KG1 (cell line): ENCODE measurements at places on chromosomes 12 and 14.

DNA sequence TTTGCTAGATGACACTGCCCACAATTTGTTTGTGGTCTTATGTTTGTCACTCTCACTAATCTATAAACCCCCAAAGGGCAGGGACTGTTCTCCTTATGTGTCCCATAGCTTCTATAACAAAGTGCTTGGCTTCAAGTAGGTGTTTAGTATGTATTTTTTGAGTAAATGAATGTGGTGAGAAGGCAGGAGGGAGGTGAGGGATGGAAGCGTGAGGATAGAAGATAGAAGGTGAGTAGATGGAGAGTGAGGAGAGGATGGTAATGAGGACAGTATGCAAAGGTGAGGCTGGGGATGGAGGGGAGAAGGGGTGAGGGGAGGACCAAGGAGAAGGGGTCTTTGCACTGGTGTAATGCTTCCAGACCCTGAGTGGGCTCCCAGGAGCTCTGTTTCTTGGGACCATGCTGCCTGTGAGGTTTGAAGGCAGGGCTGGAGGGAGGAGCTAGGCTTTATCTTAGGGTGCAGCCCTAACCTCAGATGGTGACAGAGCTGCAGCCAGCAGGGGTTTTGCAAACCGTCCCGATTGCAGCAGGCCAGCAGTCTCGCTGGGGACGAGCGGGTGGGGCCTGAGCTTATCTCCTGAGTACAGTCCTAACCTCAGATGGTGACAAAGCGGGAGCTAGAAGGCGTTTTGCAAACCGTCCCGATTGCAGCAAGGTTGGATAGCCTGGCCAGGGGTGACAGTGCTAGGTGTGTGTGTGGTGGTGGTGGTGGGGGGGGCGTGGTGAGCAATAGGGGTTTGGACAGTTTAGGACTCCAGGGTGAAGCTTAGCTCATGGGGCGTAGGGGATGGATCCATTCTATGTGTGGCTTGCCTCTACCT lies 6.5 kb downstream of the CEBPE start:
- no peak for DNase-seq

- DNase-seq, result no peak
These were observed 9.0 kb upstream of the KRT71 start for GRCh38 chr12:52561880-52562449.

DNA sequence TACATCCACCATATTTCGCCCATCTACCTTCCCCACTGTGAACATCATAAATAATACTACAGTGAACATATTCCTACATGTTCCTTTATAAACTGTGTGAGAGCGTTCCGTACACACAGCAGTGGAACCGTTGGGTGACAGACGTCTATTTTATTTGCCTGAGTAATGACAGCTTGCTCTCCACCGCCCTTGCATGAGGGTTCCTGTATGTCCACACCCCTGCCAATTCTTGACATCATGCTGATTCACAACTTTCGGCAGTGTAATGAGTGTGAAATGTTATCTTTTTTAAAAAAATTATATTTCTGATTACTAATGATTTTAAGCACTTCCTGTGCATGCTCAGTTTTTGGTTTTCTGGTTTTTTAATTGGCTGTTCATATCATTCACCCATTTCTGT lies 4.3 kb upstream of the RAD52 start:
- DNase-seq, result no peak

DNA sequence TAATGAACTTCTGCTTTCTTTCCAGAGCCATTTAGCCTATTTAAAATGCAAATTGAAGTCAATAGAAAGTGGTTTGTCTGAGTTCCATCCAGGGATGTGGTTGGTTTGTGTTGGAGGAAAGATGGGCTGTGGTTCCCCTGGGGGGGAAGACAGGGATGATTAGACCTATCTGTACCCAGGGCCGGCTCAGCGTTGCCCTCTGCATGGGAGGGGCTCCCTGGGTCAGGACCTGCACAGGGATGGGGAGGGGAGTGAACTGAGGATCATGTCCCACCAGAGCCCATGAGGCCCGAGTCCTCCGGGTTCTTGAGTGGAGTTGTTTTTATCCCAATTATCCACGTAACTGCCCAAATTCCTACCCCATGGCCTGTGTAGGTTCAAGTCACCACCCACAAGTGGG lies 76.9 kb upstream of the SFSWAP start:
- DNase-seq, result no peak

GRCh38 chr12:51593539-51593938 lies 2.5 kb downstream of the SCN8A start:
- DNase-seq, result no peak

DNA sequence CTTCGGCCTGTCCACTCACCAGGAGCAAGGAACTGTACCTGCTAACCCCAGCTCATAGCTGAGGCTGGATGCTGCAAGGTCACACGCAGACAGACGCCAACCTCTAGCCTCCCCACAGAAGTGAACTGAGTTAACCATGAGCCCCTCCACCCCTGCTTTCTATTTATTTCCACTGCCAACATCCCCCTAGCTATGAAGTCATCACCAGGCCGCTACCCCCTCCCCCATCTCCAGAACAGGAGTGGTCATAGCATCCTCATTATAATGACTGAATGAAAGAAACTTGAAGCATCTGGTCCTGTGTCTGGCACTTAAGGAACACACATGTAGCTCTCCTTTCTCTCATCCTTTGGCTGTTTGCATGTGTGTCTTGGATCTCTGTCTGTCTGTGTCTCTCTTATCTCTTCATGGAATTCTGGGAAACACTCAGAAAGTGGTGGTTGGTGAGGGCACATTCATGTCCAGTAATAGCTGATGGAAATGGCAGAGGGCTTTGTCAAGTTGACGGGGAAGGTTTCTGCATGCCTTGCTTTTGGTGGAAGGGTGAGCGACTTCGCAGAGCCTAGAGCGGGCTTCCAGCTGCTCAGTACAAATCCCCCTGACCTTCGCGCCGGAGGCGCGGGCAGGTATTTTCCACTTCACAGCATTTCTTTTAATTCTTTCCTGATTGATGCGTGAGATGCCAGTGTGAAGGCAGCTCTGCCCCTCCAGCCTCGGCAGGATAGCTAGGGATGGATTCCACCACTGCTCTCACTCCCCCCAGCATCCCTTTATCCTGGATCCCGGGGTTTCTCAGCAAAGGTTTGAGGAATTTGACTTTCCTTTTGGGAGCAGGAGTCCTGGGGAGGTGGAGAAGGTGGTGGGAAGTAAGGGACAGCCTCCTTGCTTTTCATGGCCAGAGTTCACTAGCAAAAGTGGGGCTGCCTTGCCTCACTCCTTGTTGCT lies 198.2 kb downstream of the CHST11 start:
- no peak for DNase-seq

DNA sequence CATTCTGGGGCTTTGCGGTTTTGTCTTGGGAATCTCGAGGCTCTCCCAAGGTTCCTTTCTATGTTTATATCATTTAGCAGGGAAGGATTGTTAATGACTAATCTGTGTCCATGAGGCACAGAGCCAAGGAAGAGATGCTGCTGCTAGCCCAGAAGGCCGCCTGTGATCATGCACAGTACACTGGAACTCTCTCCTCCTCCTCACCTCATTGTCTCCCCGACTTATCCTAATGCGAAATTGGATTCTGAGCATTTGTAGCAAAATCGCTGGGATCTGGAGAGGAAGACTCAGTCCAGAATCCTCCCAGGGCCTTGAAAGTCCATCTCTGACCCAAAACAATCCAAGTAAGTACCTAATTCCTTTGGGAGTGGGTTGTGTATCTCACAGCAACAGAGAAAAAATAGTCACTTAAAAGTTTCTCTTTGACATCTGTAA lies at the start of gene NR1H4:
Gene NR1H4 (plus strand): TSS at position 151 of the 435 bp plus-strand sequence. CDS start 19,458 bp downstream, outside the sequence.
- no peak for DNase-seq

DNA sequence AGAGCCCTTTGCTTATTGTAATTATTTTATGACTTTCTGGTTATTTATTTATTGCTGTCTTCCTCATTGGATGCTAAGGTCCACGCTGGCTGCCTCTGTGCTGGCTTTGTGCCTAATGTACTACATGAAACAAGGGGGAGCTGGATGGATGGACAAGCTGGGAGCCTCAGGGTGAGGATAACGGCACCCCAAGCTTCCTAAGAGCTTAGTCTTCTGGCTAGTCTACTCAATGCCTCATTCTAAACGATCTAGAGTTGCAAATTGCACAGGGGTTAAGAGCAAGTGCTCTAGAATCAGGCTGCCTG lies 172.0 kb downstream of the CHST11 start:
- DNase-seq, result no peak

DNA sequence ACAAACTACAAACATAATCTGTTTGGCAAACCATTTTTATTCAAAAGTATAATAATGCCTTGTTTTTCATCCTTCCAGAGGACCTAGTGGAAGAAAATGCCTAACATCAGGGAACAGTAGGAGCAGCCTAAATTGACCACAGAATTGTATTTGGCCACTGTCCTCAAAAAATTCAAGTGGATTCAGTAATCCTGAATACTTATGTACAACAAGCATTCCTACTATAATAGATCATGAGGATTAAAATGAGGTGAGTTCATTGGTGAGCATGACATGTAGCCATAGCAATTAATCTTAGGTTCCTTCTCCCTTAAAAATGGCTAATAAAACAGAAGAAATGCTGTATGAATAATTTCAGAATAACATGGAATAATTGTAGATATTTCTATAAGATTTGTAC lies 209.3 kb downstream of the DAD1 start:
- DNase-seq, result no peak

DNA sequence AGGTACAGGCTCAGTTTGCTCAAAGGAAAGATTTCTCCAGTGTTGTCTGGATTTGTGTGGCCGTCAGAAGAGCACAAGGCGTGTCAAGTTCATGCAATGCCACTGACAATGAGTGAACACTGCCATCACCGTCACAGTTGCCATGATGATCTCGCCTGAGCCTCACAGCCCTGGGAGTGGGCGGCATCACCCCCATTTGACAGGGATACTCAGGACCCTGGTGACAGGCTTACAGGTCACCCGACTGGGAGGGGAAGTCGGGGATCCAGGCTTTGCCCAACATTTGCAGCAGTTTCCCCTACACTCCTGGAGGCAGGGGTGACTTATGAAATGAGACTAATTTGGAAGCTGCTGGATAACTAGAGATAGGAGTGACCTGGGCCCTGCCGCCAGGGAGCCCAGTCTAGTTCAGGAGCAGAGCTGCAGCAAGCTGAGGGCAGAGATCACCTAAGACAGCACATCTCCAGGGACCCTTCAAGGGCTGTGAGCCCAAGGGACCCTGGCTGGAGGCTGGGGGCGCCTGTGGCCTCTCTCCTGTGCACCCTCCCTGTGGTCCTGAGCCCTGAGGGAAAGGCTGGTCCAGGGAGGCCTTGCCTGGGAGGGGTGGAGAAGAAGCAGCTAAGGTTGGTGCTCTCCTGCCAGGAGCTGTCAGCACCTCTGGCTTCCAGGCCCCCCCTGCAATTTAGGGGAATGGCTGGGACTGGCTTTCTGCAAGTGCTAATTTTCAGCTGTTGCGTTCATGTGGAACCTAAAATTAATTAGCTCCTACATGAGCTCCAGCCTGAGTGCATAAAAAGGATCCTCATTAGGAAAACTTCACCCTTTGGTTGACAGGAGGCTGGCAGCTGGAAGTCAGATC lies 32.4 kb upstream of the BEGAIN start:
- DNase-seq, result no peak

- no peak for DNase-seq
These were observed 660 bp upstream of the HCFC2 start for GRCh38 chr12:104063712-104064030.

- DNase-seq, result no peak
These were observed 28.8 kb upstream of the HIGD1C start for GRCh38 chr12:50923361-50924130.

DNA sequence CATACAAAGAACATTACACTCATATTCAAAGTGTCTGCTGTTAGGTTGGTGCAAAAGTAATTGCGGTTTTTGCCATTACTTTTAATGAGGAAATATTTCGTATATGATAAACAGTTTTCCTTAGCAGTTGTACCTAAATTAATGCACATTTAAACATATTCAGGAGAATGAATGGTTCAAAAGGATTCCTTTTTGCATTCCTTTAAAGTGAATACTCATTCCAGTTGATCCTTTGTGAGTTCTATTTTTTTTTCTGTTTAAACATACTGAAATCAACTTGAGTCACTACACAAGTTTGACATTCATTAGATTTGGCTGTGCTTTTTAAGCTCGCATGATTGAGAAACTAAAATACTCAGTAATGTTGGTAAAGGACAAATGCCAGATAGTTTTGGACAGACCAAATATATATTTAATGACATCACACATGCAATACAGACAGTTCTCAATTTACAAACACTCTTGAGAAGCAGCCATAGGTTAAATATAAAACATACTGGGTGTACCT lies 13.8 kb upstream of the SLC38A2 start:
- DNase-seq, result no peak

DNA sequence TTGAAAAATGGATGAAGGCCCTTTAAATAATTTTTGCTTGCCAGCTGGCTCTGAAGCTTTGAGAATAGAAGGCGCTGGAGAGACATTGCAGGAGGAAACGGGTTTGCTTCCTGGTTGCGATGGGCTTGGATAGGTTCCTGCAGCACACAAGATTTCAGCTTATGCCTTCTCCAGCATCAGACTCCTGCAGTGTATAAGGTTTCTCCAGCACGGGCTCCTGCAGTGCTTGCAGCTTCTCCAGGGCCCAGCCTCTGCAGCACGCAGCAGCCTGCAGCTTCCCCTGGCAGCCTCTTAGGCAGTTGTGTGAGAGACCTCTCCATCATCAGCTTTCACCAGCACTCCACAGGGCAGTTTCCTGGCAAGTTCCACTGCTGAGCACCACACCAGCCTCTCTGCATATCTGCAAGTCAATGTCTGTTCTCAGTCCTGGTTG lies 78.7 kb upstream of the ZDHHC17 start:
- no peak for DNase-seq

DNA sequence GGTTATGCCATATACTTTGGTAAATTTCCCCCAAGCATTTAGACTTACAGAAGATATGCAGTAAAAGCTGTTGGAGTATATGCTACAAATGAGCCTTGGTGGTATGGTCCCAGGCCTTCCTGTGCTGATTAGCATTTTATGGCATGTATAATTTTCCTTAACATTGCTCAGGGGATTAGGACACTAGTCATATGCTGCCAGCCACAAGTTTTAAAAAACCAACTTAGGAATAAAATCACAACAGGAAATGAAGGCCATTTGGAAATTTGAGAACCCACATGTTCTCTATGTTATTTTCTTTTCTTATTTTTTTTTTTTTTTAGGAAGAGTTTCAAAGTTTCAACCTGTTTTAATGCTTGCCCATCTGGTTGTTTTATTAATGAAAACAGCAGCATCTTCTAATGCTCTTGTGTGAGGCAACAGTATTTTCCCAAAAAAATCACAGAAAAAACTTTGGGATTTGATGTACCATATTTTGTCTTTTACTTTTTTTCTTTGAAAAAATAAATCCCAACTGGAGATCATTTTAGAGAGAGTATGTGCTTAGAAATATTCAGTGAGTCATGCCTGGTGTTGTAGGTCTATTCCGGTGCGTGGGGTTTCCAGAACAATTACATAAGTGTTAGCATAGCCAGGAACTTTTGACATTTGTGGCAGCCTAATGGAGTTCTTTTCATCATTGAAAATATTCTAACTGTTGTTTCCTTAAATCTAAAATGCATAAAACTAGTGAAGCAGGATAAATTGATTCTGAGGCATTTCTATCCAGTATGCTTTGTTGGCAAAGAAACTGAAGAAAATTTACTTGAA lies 21.7 kb upstream of the DUSP6 start:
- no peak for DNase-seq

- DNase-seq, result no peak
These were observed 114.8 kb downstream of the SMOC1 start for GRCh38 chr14:69994002-69994401.
